ENCODE measurements at places on chromosomes 7 and 10.

- peak; percentile 3 for DNase-seq
These were observed 40.6 kb downstream of the SYPL1 start for GRCh38 chr7:106071356-106071998.

GRCh38 chr10:123462246-123462645, 203.9 kb upstream of the GPR26 start:
- no peak for DNase-seq

GRCh38 chr10:80684259-80684658, 146.6 kb downstream of the SH2D4B start:
- no peak for DNase-seq

DNA sequence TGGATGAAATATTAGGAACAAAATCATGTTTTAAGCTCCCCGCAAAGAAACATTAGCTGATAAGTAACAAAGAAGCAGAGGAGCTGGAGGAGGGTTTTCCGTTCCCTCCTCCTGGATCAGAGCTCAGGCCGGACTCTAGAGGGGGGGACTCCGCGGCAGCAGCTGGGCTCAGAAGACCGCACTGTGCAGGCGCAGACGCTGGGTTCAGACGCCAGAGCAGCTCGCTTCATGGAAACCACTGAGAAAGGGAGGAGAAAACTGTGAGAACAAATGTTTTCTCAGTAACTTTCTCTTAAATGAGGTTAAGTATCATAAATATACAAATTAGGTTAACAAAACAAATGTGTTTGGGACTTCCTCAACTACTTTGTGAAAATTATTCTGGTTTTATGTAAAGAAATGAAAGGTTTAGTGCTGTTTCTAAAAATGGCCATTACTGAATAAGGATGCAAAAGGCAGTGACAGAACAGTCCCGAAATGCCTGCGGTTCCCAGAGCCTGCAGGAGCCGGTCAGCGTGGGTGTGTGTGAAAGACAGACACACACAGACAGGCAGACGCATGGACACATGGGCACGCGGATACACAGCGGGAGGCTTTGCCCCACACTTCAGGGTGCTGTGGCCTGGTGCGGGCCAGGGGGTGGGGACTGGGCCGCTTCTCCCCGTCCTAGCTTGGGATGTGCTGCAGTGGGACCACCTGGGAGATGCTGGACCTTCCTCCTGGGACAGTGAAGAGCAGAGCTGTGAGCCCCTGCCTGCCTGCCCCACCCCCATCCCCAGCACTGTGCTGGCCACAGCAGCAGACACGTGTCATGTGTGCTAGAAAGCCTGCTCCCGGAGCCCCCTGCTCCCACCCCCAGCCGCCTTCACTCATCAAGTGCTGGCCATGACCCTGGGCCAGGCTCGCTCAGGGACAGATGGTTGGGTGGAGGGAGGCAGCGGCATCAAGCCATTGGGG, 20.3 kb upstream of the ADGRA1 start:
- DNase-seq = no peak

DNA sequence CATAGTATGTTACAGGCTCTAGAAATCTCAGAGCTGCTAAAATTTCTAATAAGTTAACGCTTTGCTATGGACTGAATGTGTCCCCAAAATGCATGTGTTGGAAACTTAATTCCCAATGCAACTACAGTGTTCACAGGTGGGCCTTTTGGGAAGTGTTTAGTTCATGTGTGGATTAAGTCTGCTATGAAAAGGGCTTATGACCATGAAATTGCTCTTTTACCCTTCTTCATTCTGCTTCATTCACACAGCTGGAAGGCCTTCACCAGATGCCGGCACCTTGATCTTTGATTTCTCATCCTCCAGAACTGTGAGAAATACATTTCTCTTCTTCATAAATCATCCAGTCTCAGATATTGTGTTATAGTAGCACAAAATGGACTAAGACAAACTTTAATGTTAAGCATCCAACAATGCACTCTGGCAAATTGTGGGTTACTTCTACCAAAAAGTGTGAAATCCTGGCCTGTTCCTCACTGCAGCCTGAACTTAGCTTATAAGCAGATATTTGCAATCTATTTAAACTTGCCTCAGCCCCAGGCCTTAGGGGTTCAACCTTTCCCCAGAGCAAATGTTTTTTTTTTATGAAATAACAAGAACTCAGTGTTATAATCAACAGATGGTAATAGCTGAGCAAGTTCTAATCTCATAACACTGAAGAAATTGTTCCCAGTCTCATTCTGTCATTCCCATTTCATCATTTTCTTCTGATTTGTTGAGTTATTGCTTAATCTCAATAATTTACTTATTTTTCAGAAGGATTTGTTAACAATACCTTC, 523.6 kb downstream of the KIF20B start:
- DNase-seq = no peak

GRCh38 chr7:30280631-30281030, 3.8 kb upstream of the ZNRF2 start:
- DNase-seq = no peak

- peak; percentile 20 for DNase-seq
These were observed 10.5 kb downstream of the TMEM273 start for GRCh38 chr10:49177391-49178355.

GRCh38 chr10:71705582-71705981, 14.0 kb downstream of the C10orf105 start:
- DNase-seq = no peak

GRCh38 chr7:106178593-106179134, 66.6 kb upstream of the SYPL1 start:
- no peak for DNase-seq

DNA sequence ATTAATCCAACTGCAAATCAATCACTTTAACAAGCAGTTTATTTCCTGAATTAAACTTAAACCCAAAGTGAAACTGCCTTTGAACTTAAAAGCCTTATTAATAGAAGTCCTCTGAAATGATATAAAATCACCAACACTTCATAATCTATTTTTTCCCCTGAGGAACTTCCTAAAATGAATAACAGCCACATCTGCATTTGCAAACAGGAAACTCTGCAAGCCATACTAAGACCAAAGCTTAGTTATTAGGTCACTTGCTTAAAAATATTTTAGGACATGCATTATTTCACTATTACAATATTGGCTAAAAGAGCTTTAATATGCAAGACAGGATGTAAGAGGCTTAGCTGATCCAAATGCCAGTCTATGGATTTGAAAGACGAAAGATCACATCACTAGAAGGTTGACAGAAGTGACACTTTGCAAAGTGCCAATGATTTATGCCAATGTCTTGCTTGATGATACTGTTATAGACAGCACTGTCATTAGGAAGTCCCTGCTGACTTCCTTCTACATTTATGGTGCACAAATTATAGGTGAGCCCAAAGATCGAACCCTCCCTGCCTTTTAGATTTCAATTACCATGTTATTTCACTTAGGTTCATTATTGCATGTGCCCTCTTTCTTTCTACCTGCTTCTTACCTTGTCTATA, 99.9 kb upstream of the SKAP2 start:
- no peak for DNase-seq

GRCh38 chr10:68559841-68560185, 324 bp upstream of the TET1 start:
- DNase-seq = no peak

- DNase-seq = no peak
These were observed 19.2 kb downstream of the ADAP1 start for GRCh38 chr7:935164-935873.

DNA sequence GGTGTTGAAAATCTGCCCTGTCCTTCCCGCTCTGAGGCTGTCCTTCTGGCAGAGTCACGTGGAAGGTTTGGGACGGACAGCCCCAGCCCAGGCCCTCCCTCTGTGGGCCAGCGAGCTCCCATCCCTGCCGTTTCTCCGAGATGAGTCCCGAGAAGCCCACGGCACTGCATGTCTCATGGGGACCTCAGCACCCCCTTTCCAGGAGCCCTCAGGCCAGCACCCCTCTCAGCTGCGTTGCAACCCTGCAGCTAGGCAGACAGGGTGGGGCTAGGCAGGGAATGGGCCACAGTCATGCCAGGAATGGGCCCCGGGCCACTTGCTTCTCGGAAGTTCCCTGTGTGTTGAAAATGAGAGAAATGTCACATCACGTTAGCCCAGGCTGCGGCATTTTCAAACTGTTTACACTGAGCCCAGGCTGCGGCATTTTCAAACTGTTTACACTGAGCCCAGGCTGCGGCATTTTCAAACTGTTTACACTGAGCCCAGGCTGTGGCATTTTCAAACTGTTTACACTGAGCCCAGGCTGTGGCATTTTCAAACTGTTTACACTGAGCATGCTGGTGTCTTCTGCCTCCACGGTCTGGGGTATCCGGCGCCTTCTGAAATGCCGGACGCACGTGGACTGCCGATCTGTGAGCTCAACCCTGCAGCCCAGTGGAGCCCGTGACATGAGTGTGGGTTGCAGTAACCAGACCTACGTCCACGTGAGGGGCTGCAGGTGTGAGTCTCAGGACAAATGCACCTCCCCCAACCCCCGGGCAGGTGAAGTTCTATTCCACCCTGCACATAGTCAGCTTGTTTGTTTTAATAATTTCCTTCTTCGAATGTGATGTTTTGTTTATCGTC, 42.6 kb downstream of the FAM20C start:
- DNase-seq = no peak

DNA sequence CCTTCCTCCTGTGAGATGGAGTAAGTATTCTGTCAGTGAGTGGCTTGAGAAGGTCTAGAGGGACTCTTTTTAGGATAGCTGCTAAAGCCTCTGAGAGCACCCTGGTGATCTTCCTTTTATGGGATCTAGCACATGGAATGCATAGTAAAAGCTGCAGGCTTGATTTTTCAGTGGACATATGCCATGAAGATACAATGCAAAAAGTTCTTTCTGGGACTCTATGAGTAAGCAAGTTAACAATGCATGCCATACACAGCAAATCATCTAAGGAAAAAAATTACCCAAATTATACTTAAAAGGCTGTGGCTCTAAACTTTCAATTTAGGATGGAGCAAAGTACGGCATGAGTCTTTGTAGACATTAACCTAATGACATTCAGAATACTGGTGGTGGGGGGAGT, 154.5 kb downstream of the SGMS1 start:
- no peak for DNase-seq

GRCh38 chr7:98826811-98827231, 43.0 kb downstream of the TMEM130 start:
- no peak for DNase-seq

DNA sequence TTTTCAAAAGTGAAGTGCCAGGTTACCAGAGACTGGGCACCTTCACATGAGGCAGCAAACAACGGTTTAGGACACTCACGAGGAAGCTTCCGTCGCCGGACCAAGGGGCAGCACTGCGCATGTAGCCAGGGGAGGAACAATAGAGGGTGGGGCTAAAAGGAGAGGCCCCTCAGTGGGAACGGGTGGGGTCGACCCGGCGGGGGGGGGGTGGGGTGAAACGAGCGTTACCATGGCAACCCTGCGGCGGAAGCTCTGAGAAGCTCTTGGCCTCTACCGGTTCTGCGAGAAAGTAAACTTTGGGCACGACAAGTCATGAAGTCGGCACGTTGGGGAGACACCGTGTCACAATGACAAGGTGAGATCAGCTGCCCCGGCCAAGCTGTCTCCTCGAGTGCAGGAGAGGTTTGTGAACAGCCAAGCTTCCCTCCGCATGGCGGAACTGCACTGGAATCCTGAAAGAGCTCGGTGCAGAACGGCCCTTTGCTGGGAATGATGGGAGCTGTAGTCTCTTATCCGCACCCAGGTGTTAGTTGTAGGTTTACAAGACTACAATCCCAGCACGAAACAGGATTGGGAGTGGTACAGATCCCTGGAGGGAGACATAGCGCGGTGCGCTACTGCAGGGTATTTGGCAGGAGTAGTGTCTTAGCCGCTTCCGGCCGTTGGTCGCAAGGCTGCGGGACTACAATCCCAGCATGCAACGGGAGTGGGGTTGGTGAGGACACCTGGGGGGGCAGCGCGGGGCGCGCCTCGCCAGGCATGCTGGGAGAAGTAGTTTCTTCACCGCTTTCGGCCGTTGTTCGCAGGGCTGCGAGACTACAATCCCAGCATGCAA, 72.8 kb upstream of the ZNF722 start:
- peak; percentile 78 for DNase-seq

GRCh38 chr10:79003183-79004100, 65.3 kb upstream of the ZMIZ1 start:
- DNase-seq = no peak

DNA sequence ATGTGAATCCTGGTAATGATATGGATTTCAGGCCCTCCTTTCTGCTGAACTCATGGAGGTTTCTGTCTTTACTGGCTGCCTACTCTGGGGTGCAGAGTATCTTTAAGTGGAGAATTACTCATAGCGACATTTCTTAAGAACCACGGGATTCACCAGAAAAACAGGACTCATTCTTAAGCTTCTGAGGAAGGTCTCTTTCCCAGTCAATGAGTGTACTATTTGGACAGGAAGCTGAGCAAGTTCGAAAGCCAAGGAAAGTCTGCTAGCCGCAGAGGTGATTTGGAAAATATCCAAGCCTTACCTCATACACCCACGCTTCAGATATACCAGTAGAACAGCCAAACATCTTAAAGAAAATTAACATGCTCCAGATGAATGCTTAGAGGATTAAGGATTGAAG, 377.6 kb upstream of the MYO3A start:
- DNase-seq = no peak

DNA sequence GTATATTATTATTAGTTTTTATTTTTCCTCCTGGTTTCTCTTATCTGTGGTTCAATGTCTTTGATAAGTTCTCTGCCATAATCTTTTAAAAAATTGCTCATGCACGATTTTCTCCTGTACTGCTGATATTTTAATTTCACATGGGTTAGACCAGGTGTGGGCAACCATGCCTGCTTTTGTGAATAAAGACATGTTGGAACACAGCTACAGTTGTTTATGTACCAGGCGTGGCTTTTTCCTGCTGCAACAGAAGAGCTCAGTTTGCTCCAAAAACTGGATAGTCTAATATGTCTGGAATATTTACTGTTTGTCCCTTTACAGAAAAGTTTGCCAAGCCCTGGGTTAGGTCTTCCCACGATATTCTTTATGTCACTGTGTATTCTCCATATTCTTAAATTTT, 105.2 kb downstream of the VWC2 start:
- no peak for DNase-seq

GRCh38 chr10:85311613-85312337, 983.4 kb downstream of the CCSER2 start:
- no peak for DNase-seq

- no peak for DNase-seq
These were observed 297.6 kb upstream of the SP8 start for GRCh38 chr7:21084286-21084685.

Measured in activated CD4-positive, CD25-positive, alpha-beta regulatory T cell treated with anti-CD3 and anti-CD28 coated beads, Interleukin-2, amount 50 U/mL, for 16 hours (primary cell).